ENCODE measurements at places on chromosomes 6 and 20.

DNA sequence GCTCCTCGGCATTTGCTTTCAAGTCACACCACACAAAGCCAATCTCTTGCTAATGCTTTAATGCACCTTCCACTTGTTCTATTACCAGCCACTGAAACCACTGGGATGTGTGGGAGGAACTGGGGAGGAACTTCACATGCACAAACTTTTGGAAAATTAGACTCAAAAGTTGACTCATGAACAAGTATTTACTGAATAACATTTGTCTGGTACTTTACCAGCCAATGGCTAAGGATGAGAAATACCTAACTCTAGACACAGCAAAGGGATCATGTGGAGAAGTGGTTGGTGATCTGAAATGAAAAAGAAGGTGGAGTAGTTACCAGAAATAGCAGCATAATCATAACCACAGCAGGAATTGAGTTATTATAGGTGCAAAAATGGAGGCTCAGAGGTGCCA lies 554.0 kb upstream of the NOX3 start:
- no peak for DNase-seq

- DNase-seq: no peak
These were observed 116.7 kb downstream of the JPH2 start for GRCh38 chr20:44070139-44070900.

- DNase-seq: no peak
These were observed 152.3 kb downstream of the CARMIL1 start for GRCh38 chr6:25431306-25431974.

- DNase-seq: no peak
These were observed 8.4 kb downstream of the GMDS start for GRCh38 chr6:2237001-2237400.

DNA sequence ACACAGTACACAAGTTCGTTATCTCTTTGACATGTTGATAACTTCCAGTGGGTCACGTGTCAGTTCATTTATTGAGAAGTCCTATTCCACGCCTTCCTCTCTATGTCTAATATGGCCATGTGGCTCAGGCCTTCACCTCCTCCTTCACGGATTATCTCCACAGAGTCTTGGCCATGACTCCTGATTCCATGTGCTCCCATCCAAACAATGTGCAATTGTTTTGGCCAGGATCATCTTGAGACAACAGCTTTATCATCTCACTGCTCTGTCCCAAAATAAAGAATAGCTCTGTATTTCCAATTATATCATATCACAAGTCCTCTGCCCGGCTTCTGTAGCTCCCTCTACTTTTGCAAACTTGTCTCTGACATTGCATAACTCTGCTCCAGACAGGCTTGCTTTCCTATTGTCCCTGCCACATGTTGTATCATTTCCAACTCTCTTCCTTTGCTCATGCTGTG lies 11.1 kb upstream of the TXNDC5 start:
- DNase-seq: no peak

DNA sequence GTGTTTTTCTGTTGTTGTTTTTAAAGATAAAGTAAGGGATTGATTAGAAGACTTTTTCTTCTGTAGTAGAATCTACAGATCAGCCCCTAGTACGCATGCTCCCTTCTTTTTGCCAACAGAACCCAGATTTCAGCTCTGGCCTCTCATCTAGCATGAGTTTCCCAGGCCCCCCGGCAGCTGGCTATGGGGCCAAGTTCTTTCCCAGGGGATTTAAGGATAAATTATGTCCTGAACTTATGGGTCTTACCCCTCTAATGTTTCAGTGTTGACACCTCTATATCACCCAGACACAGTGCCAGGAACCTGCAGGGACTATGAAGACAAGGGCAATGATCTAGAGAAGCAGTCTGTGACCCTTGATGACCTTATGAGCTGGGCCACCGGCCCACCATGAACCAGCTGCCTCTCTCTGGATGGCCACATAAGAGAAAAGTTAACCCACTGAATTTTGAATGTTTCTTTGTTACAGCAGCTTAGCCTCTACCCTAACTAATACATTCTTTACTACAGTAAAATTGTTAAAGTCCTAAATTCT lies 150.5 kb downstream of the UNC5CL start:
- DNase-seq: no peak

GRCh38 chr6:75143191-75143590 lies 62.7 kb downstream of the COL12A1 start:
- no peak for DNase-seq

DNA sequence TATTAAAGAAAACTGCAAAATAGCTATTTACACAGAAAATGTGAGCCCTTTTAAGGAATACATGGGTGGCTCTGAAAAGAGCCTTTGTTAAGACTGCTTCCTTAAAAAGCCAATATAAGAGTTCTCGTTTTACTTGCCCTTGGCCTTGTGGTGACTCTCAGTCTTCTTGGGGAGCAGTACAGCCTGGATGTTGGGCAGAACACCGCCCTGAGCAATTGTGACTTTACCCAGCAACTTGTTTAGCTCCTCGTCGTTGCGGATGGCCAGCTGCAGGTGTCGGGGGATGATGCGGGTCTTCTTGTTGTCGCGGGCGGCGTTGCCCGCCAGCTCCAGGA lies 111.5 kb downstream of the HFE start:
- DNase-seq: no peak

DNA sequence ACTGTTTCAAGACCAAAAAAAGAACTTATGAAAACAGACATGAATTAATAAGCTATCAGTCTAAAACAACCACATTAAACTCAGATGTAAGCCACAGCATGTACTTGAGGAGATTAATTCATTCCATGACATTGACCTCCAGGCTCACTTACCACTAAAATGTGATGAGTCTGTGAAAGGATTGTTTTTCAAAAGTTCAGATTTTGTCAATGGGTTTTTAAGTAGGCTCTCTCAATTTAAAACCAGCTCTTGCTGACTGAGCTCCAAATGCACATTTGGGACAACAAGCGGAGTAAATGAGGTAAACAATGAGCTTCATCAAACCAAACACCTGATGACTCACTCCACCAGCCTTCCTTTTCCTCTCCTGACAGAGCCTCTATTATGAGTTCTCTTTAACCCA lies 197.0 kb downstream of the SIM1 start:
- no peak for DNase-seq

- DNase-seq: no peak
These were observed 49.5 kb downstream of the YTHDF1 start for GRCh38 chr20:63166193-63167020.

DNA sequence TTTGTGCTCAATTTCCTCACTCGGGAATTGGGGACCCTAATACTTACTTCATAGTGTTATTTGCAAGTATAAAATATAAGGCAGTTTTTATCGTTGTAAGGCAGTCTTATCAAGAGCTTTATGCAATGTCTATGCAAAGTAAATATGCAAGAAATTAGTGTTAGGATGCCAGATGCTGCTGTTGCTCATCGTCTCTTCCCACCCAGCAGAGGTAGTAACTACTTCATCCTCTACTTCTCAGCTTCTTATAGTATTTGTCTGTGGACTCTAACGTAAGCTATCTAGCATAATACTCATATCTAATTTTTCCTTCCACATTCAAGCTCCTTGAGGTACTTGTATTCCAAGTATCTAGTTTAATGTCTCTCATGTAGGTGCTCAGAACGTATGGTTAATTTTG lies 11.6 kb downstream of the PLCG1 start:
- no peak for DNase-seq

GRCh38 chr6:16430391-16431089 lies 192.2 kb downstream of the GMPR start:
- DNase-seq: no peak

DNA sequence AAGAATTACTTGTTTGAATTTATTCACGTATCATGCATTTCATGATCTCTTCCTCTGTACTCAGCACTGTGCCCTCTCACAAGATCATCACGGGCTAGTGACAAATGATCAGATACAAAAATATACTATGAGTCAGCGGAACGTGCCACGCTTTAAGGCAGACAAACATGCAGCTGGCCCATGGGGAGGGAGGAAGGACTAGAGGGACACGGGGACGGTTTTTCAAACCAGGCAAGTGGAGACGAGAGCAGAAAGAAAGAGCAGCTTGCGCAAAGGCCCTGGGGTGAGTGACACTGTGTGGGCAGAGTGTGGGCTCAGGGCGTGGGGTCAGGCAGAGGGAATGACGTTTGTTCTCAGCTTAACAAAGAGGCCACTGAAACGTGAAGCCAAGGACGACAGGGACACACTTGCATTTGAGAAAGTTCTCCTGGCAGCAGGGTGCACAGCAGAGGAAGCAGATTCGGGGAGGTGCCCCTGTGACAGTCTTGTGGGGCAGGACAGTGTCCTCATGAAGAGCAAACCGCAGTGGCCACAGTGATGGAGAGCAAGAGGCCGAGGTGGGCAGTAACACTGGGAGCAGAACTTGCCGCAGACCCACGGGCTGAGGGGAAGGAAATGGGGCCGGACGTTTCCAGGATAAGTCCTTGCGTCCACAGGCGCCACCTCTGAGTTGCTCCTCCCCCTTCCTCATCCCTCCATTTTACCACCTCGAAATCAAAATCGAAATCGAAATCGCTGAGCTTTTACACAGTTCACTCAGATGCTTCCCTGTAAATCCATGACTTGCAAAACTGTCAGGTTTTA lies 6.9 kb upstream of the RPS6KA2 start:
- DNase-seq: no peak

DNA sequence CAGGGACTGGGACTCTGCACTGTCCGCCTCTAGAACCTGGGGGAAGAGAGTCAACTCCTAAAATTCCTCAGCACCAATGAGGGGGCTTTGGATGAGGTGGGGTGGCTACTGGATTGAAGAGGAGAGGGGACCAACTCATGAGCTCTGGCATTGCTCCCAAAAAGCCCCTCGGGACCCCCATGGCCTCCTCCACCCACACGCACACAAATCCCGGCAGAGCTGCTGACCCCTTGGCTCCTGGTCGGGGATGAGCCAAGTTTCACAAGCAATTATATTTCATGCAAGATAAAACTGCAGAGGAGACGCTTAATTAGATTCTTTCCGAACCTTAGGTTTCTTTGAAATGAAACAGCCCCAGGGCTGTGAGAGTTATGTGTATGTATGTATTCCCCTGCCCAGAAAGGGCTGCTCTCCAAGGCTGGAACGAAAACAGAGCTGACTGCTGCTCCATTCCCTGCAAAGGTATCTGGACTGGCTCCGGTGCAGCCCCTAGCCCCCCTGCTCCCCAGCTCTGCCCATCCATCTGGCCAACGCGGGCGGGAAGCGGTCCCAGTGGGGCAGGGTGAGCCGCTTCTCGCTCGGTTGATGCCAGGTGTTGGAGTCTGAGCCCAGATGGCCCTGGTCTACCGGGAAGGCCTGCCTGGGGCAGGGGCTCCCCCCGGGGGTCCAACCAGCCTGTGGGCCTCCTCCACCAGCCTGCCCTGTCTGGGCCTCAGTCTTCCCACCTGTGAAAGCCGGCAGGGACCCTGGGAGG lies 46.8 kb upstream of the STX16 start:
- DNase-seq: no peak

DNA sequence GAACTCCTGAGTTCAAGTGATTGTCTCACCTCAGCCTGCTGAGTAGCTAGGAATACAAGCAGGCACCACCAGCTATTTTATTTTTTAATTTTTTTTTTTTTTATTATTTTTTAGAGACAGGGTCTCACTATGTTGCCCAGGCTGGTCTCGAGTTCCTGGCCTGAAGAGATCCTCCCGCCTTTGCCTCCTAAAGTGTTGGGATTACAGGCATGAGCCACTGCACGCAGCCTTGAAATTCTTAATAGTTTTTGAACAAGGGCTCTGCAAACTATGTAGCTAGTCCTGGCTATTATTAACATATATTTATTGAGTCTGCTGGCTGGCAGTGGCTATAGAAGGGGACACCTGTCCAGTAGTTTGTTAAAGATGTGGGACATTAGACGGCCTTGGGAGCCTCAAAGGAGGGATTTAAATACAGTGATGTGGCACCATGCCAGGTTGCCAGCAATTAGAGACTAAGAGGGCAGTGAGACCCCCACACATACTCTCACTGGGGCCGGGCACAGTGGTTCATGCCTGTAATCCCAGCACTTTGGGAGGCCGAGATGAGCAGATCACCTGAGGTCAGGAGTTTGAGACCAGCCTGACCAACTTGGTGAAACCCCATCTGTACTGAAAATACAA lies 21.1 kb upstream of the TAF8 start:
- DNase-seq: no peak

DNA sequence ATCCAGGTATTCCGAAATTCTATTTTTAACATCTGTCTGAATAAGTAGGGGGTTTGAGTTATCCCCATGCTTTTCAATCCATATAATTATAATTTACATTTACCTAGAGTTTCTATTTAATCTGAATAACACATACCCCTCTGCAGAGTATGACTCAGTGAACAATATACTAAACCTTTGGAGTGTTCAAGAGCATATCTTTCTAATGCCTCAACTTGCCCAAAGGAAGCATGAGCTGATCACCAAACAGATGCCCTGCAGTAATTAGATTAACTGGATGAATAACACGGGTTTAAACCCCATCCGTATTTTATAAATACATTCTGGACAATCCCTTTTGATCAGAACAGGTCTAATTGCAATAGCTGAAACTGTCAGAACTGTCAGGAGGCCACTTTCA lies 897.1 kb downstream of the TFAP2A start:
- DNase-seq: no peak

DNA sequence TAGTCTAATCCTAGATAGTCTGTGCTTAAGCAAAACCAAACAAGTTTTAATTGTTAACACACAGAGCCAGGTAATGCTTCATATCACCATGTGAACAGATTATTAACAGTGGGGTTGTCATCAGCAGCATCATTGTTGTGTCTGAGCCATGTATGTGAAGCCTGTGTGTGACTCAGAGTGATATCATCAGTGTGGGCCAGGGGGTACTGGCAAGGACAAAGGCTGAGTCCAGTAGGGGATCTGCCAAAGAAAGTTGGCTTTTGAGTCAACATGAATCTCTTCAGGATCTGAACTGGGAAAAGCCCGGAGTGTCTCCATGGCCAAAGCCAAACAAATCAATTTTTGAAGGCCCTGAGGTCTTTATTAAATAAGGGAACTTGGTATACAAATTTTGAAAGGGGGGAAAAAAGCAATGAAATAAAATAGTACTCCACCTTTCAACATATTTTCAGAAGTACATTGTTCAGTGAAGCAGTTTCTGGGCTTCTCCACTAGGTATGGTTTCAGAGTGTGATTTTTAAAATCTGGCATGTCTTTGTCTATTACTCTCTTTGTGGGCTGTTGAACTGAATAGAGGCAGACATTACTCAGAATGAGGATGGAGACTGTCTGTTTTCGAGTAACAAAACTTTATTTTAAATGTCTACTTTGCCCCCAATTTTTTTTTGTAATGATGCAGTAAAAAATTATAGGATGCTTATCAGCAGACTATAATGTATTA lies 444.2 kb upstream of the JAG1 start:
- no peak for DNase-seq

DNA sequence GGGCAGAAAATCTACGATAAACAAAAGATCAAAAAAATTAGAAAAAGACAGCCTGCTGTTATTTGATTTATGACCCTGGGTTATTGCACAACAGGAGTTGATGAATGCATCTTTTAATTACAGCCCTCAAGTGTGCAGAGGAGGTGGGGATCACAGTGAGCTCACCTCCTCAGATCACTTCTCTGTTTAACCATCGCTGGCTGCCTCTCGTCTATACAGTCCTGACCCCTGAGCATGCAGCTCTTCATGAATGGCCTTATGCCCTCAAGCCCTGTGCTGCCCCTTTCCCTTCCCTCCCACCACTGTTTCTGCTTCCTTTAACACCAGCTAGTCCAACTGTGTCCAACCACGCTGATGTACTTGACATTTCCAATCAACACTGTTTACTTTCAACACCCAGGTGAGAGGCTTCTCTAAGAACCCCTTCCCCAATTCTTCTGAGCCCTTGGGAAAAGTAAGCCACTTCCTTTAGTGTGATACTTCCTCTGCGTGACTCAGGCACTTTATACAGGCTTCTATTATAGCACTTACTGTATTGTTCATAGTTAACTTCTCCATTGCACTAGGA lies 60.6 kb upstream of the RIPOR2 start:
- DNase-seq: no peak
